ENCODE measurements at places on chromosomes 6 and 20.

DNA sequence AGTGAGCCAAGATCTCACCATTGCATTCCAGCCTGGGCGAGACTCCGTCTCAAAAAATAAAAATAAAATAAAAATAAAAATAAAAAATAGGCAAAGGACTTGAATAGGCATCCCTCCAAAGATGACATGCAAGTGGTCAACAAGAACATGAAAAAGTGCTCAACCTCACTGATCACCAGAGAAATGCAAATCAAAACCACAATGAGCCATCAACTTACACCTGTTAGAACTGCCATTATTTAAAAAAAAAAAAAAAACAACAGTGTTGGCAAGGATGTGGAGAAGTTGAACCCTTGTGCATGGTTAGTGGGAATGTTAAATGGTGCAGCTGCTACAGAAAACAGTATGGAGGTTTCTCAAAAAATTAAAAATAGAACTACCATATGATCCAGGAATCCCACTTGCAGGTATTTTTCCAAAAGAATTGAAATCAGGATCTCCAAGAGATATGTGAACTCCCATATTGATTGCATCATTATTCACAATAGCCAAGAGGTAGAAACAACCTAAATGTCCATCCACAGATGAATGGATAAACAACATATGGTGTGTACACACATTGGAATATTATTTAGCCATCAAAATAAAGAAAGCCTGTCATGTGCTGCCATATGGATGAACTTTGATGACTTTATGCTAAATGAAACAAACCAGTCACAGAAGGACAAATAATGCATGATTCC is 2.8 kb downstream of the C20orf203 start:
- no peak for DNase-seq

- DNase-seq, result no peak
Measured at GRCh38 chr6:48150701-48151100, 39.7 kb upstream of the PTCHD4 start.

- DNase-seq, result no peak
Measured at GRCh38 chr20:40949346-40949745, 79.3 kb upstream of the TOP1 start.

- no peak for DNase-seq
Measured at GRCh38 chr6:140644017-140644416, 1269.6 kb upstream of the CITED2 start.

- no peak for DNase-seq
Measured at GRCh38 chr6:128600397-128600951, 80.1 kb upstream of the PTPRK start.

- DNase-seq, result no peak
Measured at GRCh38 chr6:84033523-84034451, at the start of gene MRAP2. Gene MRAP2, plus strand, starts transcription at chr6:84033772. Its CDS starts 21,547 bp downstream, at chr6:84055319.
